Cerebellar nuclear complex (tissue), 1 donor: ENCODE measurements at places on chromosomes 2 and 18.

- no peak for DNase-seq
Measured at GRCh38 chr2:138455275-138455674, 46.3 kb upstream of the SPOPL start.

GRCh38 chr2:155310589-155310988 lies 612.1 kb downstream of the KCNJ3 start:
- no peak for DNase-seq

- no peak for DNase-seq
Measured at GRCh38 chr18:73891572-73892421, 255.8 kb downstream of the FBXO15 start.

- no peak for DNase-seq
Measured at GRCh38 chr2:205311201-205311600, 371.1 kb upstream of the NRP2 start.

DNA sequence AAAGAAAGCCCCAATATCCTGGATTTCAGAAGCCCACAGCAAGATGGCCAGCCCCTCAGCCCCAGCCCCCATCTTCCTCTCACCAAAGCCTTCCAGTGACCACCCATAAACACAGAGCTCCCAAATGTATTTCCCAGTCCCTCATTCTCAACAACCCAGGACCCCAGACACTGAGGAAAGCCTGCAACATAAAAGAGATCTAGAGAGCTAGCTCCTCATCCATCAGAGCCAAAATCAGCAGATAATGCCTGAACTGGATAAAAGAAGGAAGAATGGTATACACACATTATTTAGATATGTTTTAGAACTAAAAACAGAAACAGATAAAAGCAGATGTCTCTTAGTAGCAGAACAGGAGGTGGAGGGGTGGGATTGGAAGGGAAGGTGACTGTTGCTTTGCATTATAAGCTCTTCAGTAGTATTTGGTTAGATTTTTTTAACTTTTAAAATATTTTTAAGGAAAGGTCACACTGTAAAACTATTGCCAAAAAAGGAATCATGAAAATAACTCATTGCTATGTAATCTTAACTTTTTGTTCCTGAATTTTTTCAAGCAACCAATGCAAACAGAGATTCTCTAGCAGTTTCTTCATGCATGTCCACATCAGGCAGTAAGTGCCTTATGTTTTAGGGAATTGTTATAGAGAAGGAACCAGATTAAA lies 144.2 kb upstream of the PKDCC start:
- DNase-seq, result no peak

- DNase-seq, result no peak
Measured at GRCh38 chr2:43701111-43701510, 24.9 kb upstream of the C1GALT1C1L start.
